ENCODE measurements at places on chromosomes 12 and 14.
A peak's percentile ranks its signal among the peaks of the same experiment; 100 is the strongest.

DNA sequence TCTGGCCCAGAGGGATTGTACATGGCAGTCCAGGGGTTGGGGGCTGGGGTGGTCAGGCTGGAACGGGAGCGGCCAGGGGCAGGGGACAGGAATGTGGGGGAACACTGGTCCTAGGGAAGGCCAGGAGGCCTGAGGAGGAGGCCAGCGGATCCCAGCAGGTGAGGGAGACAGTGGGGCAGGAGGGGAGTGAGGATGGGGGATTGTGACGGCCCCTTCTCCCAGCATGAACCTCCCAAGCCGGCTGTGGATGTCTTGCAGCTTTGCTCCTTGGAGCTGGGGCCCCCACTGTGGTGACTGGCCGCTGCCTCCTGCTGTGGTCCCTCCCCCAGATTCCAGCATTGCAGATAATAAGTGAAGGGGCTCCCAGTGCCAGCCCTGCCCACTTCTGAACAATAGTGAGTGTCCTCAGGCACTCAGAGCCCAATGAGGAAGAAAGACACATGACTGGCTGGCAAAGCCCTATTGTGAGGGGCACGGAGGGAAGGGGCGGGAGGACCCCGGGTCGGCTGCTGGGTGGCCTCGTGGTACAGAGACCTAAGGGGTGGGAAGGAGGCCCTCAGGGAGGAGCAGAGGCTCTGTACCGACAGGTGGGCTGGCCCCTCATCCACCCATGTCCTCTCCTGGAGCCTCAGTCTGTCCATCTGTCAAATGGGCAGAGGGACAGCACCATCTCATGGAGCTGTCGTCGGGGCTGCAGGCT lies 215.0 kb downstream of the KIF26A start:
- no peak for DNase-seq

GRCh38 chr12:91077228-91077954 lies 19.6 kb upstream of the KERA start:
- DNase-seq: no peak

DNA sequence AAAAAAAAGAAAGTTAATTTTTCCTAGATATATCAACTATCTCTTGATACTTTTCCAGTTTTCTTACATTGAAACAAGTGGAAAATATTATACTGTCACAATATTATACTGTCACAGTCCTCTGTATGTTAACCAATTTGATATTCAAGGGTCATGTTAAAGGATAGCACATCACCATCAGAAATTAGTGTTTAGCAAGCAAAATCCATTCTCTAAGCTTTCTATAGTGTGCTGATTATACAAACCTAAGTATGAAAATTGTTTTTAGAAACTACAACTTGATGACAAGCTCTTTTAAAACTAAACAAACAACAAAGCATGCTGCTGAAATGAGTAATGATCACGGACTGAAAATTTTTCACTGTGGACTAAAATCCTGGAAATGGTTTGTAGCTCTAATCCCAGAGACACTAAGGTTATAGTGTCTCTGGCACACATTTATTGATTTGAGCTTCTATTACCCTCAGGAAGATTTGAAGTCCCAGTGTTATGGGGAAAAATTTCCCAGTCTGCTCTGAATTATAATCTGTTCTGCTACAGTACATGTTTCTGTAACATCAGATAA lies 9.7 kb downstream of the SPTSSA start:
- no peak for DNase-seq

- peak; percentile 27 for DNase-seq
Observed at GRCh38 chr12:13661005-13661887, 320.2 kb downstream of the GRIN2B start.

DNA sequence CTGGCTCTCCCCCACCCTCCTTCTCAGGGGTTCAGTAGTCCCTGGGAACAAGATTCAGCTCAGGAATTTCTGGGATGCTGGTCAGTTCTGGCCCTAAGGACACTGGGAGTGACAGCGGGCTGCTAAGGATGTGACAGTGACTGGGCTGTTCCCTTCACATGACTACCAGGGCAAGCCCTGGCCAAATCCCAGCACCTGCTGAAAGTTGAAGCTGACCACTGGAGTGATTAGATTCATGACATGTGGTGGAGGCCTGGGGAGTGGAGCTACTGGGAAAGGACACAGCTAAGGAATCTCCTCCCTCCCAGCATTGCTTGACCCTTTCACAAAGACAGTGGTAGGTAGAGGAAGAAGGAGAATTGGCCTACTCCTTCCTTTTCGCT lies 204.9 kb downstream of the DAD1 start:
- DNase-seq: no peak

DNA sequence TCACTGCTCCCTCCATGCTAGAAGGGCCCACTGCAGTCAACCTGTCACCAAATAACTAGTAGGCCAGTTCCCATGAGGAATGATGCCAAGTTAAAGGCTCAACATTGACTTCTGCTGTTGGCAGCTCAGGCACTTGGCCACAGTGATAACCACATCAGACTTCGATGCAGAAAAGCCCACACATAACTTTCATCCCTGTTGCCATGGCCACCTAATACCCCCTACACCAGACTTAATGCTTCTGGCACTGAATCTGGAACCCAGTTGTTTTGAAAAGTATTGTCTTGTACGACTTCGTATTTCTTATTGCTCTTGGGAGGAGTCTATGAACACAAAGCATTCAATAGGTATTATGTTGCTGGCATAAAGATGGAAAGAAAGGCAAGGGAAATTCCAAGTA lies 44.3 kb upstream of the HELB start:
- no peak for DNase-seq

- DNase-seq: no peak
Observed at GRCh38 chr12:19261773-19262172, 132.2 kb downstream of the PLEKHA5 start.

- peak; percentile 100 for DNase-seq
Observed at GRCh38 chr12:114684098-114684869, at the start of gene TBX3. TSS of gene TBX3 (minus strand) at chr12:114684175. CDS start at chr12:114683200, 975 bp downstream.

GRCh38 chr14:59630288-59630963 lies 53.8 kb upstream of the CCDC175 start:
- no peak for DNase-seq

GRCh38 chr12:109642506-109643132 lies 69.0 kb downstream of the MVK start:
- DNase-seq: no peak

GRCh38 chr14:61322011-61322798 lies 826 bp downstream of the PRKCH start:
- peak; percentile 40 for DNase-seq

DNA sequence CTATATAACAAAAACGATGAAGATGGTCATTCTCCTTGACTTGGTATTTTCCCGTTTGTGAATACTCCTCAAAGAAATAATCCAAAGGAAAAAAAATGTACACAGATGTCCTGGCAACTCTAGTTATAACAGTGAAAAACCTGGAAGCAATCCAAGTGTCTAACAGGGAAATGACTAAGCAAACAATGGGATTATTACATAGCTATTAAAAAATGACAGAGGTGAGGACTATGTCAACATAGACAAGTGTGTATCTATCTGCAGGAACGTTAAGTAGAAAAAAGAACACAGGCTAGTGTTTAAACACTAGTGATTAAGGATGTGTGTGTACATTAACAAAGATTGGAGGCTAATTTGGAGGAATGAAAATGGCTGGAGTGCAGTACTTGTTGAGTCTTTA lies 5.9 kb upstream of the APOLD1 start:
- peak; percentile 94 for DNase-seq

DNA sequence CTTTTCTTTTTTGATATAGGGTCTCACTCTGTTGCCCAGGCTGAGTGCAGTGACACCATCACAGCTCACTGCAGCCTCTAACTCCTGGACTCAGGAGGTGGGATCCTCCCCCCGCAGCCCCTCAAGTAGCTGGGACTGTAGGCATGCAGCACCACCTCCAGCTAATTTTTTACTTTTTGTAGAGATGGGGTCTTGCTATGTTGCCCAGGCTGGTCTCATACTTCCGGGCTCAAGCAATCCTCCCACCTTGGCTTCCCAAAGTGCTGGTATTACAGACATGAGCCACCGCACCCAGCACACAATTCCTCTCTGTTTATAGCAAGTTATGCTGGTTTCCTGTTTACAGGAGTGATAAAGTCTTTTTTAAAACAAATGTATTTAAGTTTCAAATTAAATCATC lies 39.5 kb upstream of the HIF1A start:
- no peak for DNase-seq

DNA sequence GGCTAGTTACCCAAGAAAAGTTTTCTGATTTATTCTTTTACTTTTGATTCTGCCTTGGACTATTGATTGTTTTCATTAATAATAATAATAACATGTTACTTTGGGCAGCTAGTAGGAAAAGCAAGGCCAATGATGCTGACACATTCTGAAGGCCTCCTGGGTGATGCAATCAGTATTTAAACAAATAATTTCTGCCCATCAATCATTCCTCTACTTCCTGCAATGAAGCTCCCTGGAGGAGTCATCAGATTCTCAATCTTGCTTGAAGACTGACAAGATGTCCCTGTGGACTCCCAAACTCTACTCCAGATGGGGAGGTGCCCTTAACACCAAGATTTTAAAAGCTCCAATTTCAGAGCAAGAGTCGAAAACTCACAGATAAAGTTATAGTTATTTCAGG lies at the start of gene SPX:
Gene SPX (plus strand): TSS at position 244 of the 400 bp plus-strand sequence. CDS start 177 bp downstream, outside the sequence.
- DNase-seq: peak; percentile 8

- no peak for DNase-seq
Observed at GRCh38 chr14:52695481-52696091, at the start of gene ERO1A. TSS of gene ERO1A (minus strand) at chr14:52695558. CDS start at chr14:52695481, 77 bp downstream.

DNA sequence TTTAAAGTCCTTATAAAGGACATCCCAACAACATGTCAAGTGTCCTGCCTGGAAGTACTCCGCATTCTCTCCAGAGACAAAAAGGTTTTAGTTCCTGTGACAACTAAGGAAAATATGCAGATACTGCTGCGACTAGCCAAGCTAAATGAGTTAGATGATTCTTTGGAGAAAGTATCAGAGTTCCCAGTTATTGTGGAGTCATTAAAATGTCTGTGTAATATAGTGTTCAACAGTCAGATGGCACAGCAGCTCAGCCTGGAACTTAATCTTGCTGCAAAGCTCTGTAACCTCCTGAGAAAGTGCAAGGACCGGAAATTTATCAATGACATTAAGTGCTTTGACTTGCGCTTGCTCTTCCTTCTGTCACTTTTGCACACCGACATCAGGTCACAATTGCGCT lies 40.2 kb downstream of the RIC8B start:
- DNase-seq: no peak

GRCh38 chr14:38079268-38079667 lies 128.4 kb upstream of the SSTR1 start:
- no peak for DNase-seq

DNA sequence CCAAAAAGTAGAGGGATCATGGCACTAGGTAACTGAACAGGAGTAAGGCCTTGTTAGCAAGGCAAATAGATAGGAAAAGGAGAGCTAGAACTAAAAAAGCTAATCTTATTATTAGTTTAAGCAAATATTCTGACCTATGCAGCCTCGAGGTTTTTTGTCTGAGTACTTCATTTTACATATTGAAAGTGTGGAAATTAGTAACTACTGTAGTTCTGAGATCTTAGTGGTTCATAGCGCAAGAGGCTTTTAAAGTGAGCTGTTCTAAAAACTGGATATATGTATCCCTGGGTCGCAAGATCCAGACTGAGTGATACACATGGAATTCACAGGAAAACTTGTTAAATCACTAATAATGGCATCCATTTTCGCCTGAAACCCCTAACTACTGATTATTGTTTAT lies 411.0 kb upstream of the SOX5 start:
- no peak for DNase-seq

GRCh38 chr12:132467511-132467910 lies 22.4 kb upstream of the FBRSL1 start:
- DNase-seq: no peak

GRCh38 chr12:52877242-52877641 lies 27.6 kb downstream of the KRT8 start:
- no peak for DNase-seq

DNA sequence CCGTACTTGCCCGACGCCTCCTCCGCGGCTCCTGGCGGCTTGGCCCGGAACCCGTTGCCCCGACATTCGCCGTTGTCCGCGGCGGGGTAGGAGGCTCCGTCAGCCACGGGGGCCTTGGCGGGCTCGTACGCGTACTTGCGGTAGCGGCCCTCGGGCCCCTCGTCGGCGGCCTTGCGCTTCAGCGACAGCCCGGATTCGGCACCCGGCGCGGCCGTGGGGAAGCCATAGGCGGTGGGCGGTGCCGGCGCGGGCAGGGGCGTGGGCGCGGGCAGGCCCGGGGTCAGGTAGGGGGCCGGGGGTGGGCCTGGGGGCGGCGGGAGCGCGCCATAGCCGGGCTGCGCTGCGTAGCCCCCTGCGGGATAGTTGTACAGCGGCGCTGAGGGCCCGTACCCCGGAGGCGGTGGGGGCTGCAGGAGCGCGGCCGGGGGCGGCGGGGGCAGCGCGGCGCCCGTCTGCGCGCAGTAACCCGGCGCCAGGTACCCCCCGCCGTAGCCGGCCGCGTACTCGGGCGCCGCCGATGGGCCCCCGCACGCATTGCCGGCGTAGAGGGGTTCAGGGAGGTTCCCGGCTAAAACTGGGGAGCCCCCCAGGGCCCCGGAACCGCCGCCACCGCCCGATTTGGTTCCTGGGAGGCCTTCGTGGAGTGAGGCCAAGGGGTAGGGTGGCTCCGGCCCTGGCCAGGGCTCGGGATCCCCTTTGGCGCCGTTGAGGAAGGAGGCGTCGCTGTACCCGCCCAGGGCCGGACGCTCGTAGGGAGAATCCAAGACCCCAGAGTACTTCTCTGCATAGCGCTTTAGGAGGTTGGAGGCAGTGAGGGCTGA lies 26.9 kb downstream of the FIGNL2 start:
- DNase-seq: no peak

DNA sequence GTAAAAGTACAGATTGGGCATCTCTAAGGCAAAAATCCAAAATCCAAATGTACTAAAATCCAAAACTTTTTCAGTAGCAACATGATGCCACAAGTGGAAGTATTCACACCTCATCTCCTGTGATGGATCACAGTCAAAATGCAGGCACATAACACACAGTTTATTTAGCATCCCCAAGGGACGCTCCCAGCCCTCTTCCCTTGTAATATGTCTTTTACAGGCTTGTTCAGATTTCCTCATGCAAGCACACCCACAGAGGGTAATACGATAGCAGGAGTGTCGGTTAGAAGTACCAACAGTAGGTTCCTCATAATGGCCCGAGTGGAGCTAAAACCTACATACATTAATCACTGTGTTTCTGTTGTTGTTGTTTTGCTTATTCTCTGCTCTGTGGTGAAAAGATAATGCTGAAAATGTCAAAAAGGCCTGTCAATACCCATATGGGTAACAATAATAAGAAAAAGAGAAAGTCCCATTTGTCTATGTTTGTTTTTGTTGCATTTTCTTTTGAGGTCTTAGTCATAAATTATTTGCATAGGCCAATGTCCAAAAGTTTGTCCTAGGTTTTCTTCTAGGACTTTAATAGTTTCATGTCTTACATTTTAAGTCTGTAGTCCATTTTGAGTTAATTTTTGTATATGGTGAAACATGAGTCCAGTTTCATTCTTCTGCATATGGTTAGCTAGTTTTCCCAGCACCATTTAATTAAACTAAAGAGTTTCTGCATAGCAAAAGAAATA lies 133.1 kb downstream of the LRIG3 start:
- DNase-seq: no peak
